ENCODE measurements at places on chromosomes 1 and 21. TPM values are rescaled to one million over a fixed set of nuclear protein-coding genes. Genes with fewer than 3 reads are reported as not detected.

DNA sequence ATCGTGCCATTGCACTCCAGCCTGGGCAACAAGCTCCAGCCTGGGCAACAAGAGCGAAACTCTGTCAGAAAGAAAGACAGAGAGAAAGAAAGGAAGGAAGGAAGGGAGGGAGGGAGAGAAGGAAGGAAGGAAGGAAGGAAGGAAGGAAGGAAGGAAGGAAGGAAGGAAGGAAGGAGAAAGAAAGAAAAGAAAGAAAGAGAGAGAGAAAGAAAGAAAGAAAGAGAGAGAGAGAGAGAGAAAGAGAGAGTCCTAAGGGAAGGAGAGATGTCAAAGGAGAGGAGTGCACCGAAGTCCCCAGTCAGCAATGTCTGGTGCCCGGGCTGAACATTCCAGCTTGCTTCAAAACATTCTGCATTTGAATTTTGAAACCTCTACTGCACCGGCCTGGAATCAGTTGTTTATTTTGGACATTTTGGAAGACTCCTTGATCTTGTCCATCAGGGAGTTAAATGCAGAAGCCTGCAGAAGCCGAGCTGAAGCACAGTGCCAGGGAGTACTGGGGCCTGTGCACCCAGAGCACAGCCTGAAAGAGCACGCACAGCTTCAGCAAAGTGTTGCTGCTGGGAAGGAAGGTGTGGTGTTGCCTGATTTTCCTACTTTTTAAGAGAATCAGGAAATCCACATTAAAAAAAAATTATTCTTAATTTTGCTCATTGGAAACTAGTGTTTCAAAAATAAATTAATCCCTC is 3.7 kb upstream of the IGSF3 start:
- peaks cover 16% of the 10 kb centered on the region for H3K4me1 ChIP-seq
- H3K27ac ChIP-seq, result no peak overlapping the region
- DNase-seq, result no peak
- no peaks in the 10 kb centered on the region for H3K36me3 ChIP-seq

HES2 gene
- polyA plus RNA-seq, result 10.7 TPM

VTCN1 gene
- polyA plus RNA-seq, result not detected

BECN2 gene
- polyA plus RNA-seq, result not detected

GRCh38 chr1:228794173-228794572 is 58.9 kb downstream of the RHOU start:
- no peak overlapping the region for H3K4me3 ChIP-seq
- no peaks in the 10 kb centered on the region for H3K27me3 ChIP-seq
- no peak overlapping the region for H3K27ac ChIP-seq
- H3K4me1 ChIP-seq, result peaks cover 24% of the 10 kb centered on the region

ITPKB gene
- 20.4 TPM for polyA plus RNA-seq

- no peak for DNase-seq
- no peak overlapping the region for H3K4me3 ChIP-seq
- H3K4me1 ChIP-seq, result peaks cover 6% of the 10 kb centered on the region
- H3K27ac ChIP-seq, result no peak overlapping the region
Observed at GRCh38 chr1:80445033-80445432, 1355.7 kb upstream of the ADGRL2 start.

- H3K36me3 ChIP-seq, result no peaks in the 10 kb centered on the region
- no peaks in the 10 kb centered on the region for H3K27me3 ChIP-seq
- no peaks in the 10 kb centered on the region for H3K4me1 ChIP-seq
- no peak for DNase-seq
Observed at GRCh38 chr1:206829282-206829681, 36.1 kb upstream of the IL20 start.

DNA sequence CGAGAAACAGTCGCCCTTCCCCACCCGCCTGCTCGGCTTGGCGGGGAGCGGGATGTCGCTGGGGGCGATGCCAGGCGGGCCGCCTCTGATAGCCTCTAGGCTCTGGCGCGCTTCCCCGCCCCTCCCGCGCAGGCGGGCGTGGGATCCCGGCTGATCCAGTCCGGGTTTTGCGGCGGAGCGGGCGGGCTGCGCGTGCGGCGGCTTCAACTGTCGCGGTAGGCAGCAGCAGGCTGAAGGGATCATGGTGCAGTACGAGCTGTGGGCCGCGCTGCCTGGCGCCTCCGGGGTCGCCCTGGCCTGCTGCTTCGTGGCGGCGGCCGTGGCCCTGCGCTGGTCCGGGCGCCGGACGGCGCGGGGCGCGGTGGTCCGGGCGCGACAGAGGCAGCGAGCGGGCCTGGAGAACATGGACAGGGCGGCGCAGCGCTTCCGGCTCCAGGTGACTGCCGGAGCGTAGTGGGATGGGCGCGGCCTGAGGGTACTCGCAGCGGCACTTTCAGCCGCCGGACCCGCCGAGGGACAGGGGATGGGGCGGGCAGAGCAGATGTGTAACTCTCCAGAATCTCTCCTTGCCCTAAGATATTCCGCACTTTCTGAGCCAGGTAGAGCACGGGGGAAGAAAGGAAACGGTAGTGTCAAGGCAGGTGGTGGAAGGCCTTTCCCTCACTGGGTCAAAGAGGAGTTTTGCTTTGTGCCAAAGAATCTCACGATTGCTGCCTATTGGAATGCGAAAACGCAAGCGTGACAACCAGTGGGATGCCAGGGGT is at the start of gene FAAH:
Gene FAAH (plus strand): TSS at position 210 of the 764 bp plus-strand sequence. CDS start 32 bp downstream, at position 242.
- H3K27me3 ChIP-seq, result no peaks in the 10 kb centered on the region
- peaks cover 7% of the 10 kb centered on the region for H3K4me1 ChIP-seq
- H3K27ac ChIP-seq, result no peak within 1 kb of the TSS
- peak; percentile 80 for DNase-seq
- H3K36me3 ChIP-seq, result no peaks in the 10 kb centered on the region

GRCh38 chr21:43712268-43712942 is 6.5 kb upstream of the PDXK start:
- H3K4me3 ChIP-seq, result no peak overlapping the region
- H3K4me1 ChIP-seq, result no peaks in the 10 kb centered on the region
- no peaks in the 10 kb centered on the region for H3K36me3 ChIP-seq
- no peaks in the 10 kb centered on the region for H3K27me3 ChIP-seq
- DNase-seq, result no peak

GRCh38 chr1:212283741-212284140 is 1.5 kb upstream of the PPP2R5A start:
- peaks cover 24% of the 10 kb centered on the region for H3K4me1 ChIP-seq
- no peak for DNase-seq
- no peaks in the 10 kb centered on the region for H3K36me3 ChIP-seq
- no peak overlapping the region for H3K27ac ChIP-seq
- no peak overlapping the region for H3K4me3 ChIP-seq

DNA sequence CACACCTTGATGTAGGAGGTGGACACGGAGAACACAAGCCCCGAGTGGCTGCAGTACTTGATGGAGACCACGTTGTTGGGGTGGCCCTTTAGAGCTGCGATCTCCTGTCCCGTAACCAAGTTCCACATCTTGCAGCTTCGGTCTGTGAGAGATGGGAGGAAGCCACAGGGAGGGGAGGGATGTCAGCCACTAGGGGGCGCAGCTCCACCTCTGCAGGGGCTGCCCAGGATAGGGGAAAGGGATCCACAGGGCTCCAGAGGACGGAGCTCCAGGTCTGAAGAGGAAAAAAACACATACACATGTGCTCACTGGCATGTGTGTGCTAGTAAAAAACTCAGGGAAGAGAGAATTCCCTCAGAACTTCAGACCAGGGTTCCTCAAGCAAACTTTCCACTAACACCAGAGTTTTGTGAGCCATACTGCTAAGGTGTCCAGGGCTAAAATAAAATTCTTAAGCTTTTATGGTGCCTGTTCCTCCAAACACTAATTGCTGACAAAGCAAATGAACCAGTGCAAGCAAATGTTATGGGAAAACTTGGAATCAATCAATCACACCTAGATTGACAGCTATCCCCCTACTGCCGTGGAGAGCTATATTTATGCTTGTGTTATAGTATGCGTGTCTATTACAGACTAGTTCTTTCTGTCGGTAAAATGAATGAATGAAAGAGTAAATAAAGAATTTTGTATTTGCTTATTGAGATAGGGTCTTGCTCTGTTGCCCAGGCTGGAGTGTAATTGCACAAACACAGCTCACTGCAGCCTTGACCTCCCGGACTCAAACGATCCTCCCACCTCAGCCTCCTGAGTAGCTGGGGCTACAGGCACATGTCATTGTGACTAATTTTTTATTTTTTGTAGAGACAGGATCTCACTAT is 43.7 kb downstream of the KIF21B start:
- no peak overlapping the region for H3K27ac ChIP-seq
- no peaks in the 10 kb centered on the region for H3K27me3 ChIP-seq
- no peaks in the 10 kb centered on the region for H3K36me3 ChIP-seq
- H3K4me1 ChIP-seq, result no peaks in the 10 kb centered on the region

DNA sequence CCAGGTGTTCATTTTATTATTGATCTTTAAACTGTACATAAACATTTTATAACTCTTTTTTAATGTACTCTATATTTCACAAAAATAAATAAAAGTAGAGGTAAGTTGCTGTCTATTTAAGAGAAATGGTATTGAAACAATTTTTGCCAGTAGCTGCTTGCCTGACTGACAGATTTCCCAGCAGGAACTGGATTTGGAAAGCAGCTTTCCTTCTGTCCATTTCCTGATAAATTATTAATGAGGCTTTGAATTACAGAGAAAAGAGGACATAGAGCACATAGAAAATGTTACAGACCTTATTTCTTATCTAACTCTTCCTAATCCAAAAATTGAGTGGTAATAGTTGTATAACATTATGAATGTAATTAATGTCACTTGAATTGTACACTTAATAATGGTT is 79.7 kb upstream of the BCL10 start:
- no peak for DNase-seq
- peaks cover 28% of the 10 kb centered on the region for H3K4me1 ChIP-seq
- no peak overlapping the region for H3K27ac ChIP-seq
- H3K4me3 ChIP-seq, result no peak overlapping the region
- no peaks in the 10 kb centered on the region for H3K36me3 ChIP-seq

- H3K27me3 ChIP-seq, result no peaks in the 10 kb centered on the region
- H3K36me3 ChIP-seq, result no peaks in the 10 kb centered on the region
- H3K27ac ChIP-seq, result peak overlapping the region; percentile 79
Observed at GRCh38 chr21:45323487-45324311, 36.0 kb upstream of the POFUT2 start.

DNA sequence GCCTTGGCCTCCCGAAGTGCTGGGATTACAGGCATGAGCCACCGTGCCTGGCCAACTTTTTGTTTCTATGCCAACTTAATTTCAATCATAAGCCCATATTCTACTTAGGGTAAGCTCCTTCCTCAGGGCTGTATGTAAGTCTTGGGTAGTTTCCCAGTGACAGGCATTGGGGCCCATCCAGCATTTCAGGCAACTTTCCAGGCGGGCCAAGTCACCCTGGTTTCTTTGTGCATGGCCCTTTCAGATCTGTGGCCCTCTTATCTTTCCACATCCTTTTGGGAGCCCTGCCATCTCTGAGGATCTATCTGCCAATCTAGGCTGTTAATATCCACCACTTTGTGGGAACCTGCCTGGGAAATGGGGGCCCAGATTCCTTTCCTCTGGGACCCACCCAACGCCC is 58.7 kb downstream of the TNN start:
- H3K36me3 ChIP-seq, result no peaks in the 10 kb centered on the region
- peaks cover 52% of the 10 kb centered on the region for H3K4me1 ChIP-seq
- no peak overlapping the region for H3K4me3 ChIP-seq
- no peak for DNase-seq
- no peaks in the 10 kb centered on the region for H3K27me3 ChIP-seq

GRCh38 chr1:170881268-170882265 is 53.8 kb upstream of the MROH9 start:
- DNase-seq, result no peak
- H3K27me3 ChIP-seq, result no peaks in the 10 kb centered on the region
- no peak overlapping the region for H3K4me3 ChIP-seq
- H3K36me3 ChIP-seq, result no peaks in the 10 kb centered on the region

- no peak overlapping the region for H3K4me3 ChIP-seq
- no peak overlapping the region for H3K27ac ChIP-seq
- H3K36me3 ChIP-seq, result no peaks in the 10 kb centered on the region
- H3K4me1 ChIP-seq, result no peaks in the 10 kb centered on the region
Observed at GRCh38 chr1:53519421-53519820, 60.2 kb downstream of the DMRTB1 start.

GRCh38 chr1:157842939-157843338 is 1.3 kb upstream of the CD5L start:
- H3K36me3 ChIP-seq, result no peaks in the 10 kb centered on the region
- no peaks in the 10 kb centered on the region for H3K27me3 ChIP-seq

DNA sequence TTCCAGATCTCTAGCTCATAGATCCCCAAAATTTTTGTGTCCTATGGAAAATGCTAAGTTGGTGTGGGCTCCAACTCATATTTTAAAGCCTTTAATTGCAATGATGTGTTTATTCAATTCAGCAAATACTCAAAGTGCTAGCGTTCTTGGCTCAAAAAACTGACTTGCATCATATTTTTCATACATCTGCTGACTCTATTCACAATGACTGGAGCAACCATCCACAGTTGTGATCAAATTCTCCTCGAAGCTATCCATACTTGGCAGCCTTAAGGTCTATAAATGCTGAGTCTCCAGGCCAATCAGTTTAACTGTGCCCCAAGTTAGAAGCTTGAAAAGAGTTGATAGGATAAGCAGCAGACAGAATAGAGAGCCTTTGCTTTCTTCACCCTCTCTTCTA is 2.9 kb upstream of the ATP1A1 start:
- H3K27me3 ChIP-seq, result no peaks in the 10 kb centered on the region
- no peak overlapping the region for H3K27ac ChIP-seq

- DNase-seq, result no peak
- H3K4me3 ChIP-seq, result no peak overlapping the region
- no peak overlapping the region for H3K27ac ChIP-seq
- H3K4me1 ChIP-seq, result peaks cover 14% of the 10 kb centered on the region
Observed at GRCh38 chr1:48495911-48496310, 23.9 kb upstream of the SPATA6 start.

GRCh38 chr1:214516434-214517326 is 34.7 kb downstream of the PTPN14 start:
- peaks cover 58% of the 10 kb centered on the region for H3K4me1 ChIP-seq
- H3K27ac ChIP-seq, result no peak overlapping the region
- no peaks in the 10 kb centered on the region for H3K36me3 ChIP-seq
- H3K4me3 ChIP-seq, result no peak overlapping the region
- no peaks in the 10 kb centered on the region for H3K27me3 ChIP-seq

GPR157 gene
- polyA plus RNA-seq, result 0.92 TPM

GRCh38 chr1:223216531-223217205 is 73.6 kb upstream of the TLR5 start:
- H3K4me1 ChIP-seq, result no peaks in the 10 kb centered on the region
- H3K4me3 ChIP-seq, result no peak overlapping the region
- H3K27ac ChIP-seq, result no peak overlapping the region
- DNase-seq, result no peak

ZNF362 gene
- 3.5 TPM for polyA plus RNA-seq

UMODL1 gene
- polyA plus RNA-seq, result not detected

DNA sequence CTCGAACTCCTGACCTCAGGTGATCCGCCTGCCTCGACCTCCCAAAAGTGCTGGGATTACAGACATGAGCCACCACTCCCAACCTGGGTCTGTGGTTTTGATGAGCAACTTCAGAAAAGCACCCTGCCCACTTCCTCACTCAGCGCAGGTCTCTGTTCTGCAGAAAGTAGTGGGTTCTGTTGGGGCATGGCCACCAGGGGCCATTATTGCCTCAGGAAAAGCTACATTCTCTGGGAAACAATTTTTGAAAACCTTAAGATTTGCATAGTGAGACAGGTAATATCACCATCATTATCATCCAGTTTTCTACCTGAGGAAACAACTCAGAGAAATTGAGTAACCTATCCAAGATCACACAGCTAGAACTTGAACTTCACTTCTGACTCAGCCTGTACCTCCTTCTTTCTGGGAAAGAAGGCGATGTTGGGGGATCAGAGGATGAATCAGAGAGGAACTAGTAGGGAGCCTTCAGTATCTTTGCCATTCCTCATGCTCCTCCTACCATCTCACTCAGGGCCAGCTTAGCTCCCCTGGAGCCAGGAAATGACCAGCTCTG is 7.1 kb upstream of the NES start:
- no peak for DNase-seq
- no peak overlapping the region for H3K27ac ChIP-seq
- H3K36me3 ChIP-seq, result no peaks in the 10 kb centered on the region
- H3K4me1 ChIP-seq, result no peaks in the 10 kb centered on the region
- H3K27me3 ChIP-seq, result no peaks in the 10 kb centered on the region

Data from sigmoid colon (tissue), 7 donors.